NCI-H82 (cell line): ENCODE measurements at places on chromosomes 5 and 9.

GRCh38 chr5:57303985-57304384 is 130.1 kb downstream of the GPBP1 start:
- peak; percentile 14 for DNase-seq

GRCh38 chr5:149386166-149386565 is 7.1 kb upstream of the IL17B start:
- peak; percentile 91 for DNase-seq

GRCh38 chr5:178111925-178112324 is 1.4 kb upstream of the N4BP3 start:
- no peak for DNase-seq

DNA sequence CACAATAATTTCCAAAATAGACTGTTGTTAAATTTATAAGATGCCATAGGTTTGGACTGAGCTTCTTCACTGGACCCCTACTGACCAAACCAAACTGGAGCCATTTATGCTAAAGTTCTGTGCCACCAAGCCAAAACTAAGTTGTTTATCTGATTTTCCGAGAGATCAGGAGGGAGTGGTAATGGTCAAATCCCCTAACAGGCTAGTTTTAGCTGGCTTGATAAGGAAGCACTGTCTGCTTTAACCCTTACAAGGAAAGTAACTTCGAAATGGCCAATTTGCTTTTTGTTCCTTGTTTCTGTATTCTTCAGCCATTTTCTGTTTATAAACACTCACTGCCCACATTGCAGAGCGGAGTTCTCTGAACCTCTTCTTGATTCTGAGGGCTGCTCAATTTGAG is 246.8 kb upstream of the TUT7 start:
- no peak for DNase-seq

GRCh38 chr5:173582216-173583111 is 34.0 kb downstream of the BOD1 start:
- no peak for DNase-seq

GRCh38 chr9:2809692-2810419 is 34.0 kb downstream of the PUM3 start:
- no peak for DNase-seq

GRCh38 chr5:92041911-92042660 is 659.0 kb upstream of the ARRDC3 start:
- peak; percentile 48 for DNase-seq

DNA sequence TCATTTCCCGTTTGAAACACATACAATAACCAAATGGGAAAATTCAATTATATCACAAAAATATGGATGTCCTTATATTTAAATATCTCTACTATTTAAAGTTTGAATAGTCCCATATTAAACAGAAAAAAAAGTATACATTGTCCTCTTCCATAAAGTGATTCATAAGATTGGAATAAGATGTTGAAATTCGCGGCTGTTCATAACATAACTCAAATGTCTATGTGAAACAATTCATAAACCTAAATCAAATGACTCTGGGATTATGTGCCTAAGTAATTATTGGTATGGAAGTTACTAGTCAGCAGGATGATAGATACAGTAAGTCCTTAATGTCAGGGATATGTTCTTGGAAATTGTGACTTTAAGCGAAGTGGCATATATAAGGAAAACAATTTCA is 3.9 kb upstream of the EFNA5 start:
- no peak for DNase-seq
